GF-D8 (cell line): ENCODE measurements at places on chromosomes 2 and 18.

DNA sequence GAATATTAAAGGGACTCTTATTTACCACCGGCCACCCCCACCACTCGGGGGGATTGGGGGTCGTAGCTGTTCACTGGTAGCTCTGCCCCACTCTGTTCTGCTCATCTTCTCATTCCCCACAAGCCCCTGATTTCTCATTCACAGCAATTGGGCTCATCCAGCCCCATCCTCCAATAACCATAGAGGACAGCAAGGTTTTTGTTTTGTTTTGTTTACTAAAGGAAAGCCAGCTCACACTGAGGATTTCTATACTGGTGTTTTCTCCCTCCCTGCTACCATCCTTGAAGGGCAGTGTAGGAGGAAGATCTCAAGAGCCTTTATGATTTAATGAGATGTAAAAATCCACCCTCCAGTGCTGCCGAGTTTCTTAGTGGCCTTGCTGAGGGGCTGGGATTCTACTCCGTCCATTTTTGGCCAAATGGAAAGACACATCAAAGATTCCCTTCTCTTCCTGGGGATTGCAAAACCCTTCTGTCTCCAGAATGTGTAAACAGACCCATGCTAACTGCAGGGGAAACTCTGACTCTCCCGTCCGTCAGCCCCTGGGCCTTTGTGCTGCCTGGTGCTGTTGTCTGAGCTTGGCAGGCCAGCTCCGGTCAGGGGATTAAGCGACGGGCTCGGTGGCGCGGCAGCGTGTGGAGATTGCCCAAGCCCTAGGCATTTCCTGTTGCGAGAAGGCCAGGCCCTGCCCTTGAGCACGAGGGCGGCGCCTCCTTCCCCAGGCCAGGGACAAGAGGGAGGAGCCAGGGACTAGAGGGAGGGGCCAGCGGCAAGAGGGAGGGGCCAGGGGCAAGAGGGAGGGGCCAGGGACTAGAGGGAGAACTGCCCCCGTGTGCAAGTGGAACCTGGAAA, 165.0 kb downstream of the ANTXR1 start:
- peak; percentile 61 for DNase-seq

GRCh38 chr2:215896921-215897320, 116.4 kb downstream of the MREG start:
- no peak for DNase-seq

DNA sequence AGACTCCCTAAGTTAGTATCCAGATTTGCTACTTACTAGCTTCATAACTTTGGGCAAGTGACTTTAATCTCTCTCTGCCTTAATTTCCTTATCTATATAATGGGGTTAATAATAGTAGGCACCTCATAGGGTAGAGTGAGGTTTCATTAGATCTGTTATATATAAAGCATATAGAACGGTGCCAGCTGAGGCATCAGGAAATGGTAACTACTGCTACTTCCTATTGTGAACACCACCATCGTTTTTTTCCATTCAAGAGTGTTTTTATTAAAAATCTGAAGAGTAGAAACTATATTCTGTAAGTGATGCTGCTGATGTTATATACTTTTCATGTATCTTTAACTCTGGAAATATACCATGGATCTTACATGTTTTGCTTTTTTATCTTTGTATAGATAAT, 44.3 kb downstream of the MALT1 start:
- DNase-seq, result no peak

DNA sequence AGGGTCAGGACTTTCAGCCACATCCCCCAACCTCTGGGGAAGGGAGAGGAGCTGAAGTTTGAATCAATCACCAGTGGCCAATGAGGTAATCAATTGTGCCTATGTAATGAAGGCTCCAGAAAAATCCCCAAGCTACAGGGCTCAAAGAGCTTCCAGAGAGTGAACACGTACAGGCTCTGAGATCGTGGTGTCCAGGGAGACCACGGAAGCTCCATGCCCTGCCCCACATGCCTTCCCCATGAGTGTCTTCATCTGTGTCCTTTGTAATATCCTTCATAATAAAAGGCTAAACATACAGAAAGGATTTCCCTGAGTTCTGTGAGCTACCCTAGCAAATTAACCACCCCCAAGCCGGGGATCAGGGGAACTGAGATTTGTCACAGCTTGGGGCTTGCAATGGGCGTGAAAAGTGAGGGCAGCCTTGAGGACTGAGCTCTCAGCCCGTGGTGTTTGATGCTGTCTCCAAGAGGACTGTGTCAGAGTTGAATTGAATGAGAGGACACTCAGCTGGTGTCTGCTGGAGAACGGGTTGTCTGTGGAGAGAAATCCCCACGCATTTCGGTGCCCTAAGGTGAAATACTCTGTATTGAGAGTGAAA, 25.5 kb upstream of the TUBB6 start:
- DNase-seq, result no peak

- no peak for DNase-seq
Measured at GRCh38 chr2:98615481-98615880, 7.1 kb downstream of the UNC50 start.

GRCh38 chr18:11905613-11906012, 2.5 kb downstream of the MPPE1 start:
- DNase-seq, result no peak

- DNase-seq, result no peak
Measured at GRCh38 chr2:8421658-8422449, 260.0 kb upstream of the ID2 start.

GRCh38 chr2:204416236-204416635, 129.0 kb upstream of the PARD3B start:
- DNase-seq, result no peak

GRCh38 chr2:190459881-190460280, 51.7 kb downstream of the MFSD6 start:
- no peak for DNase-seq

- no peak for DNase-seq
Measured at GRCh38 chr2:197904446-197904845, 100.1 kb downstream of the PLCL1 start.

DNA sequence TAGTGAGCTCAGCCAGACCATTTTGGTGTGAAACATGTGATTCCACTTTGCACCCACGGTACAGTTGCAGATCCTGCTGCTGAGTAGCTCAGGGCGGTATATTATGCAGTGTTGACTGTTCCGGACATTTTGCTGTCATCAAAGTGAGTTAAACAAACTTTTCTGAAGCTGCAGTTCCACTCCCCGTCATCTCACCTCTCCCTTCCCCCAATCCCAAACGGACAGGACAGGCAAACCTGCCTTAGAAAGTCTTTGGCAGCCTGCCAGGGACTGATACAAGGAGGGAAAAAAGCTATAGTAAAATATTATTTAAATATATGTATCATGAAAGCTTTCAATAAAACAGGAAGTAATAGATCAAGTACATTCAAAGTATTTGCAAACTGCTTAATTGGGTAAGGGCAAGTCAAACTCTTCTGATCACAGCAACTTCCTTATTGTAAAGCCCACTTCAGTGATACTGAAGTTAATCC, 35.5 kb upstream of the SP5 start:
- DNase-seq, result no peak
